CD4-positive, CD25-positive, alpha-beta regulatory T cell (primary cell): ENCODE measurements at places on chromosomes 5 and 9.
A peak's percentile ranks its signal among the peaks of the same experiment; 100 is the strongest.

DNA sequence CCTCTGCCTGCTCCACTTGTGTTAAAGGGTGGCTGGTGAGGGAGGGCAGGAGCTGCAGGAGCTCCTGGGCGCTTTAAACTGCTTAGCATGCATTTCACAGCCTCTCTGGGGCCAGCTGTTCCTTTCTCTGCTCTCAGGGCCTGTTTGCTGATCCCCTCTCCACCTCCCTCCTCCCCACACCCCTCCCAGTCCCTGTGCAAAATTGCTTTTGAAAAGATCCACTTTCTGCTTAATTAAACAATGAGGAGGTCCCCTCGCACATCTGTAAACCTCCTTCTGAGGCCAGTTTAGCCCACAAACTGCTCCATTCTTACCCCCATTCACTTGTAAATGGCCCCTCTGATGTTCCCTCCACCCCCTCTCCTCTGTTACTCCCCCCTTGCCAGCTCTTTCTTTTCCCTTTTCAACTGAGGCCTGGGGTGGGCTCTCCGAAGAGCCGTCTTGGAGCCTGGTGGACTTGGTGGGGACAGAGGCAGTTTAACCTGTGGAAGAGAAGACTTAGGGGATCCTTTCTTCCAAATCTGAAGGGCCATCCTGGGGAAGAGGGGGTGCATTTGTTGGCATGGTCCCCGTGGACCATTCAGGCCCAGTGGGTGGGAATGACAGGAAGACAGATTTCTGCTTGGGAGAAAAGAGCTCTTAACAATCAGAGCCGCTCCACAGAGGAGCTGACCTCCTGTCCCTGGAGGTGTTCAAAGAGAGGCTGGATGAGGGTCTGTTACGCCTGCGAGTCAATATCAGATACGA, 12.0 kb downstream of the URM1 start:
- no peak for DNase-seq

DNA sequence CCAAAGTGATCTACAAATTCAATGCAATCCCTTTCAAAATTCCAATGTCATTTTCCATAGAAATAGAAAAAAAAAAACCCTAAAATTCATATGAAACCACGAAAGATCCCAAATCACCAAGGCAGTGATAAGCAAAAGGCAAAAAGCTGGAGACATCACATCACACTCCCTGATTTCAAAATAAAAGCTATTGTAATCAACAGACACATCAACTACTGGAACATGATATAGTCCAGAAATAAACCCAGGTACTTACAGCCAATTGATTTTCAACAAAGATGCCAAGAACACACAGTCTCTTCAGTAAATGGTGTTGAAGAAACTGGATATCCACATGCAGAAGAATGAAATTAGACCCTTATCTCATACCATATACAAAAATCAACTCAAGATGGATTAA, 224.0 kb downstream of the WDR70 start:
- no peak for DNase-seq

- no peak for DNase-seq
Observed at GRCh38 chr9:36818965-36819870, 214.8 kb downstream of the PAX5 start.

- no peak for DNase-seq
Observed at GRCh38 chr5:153784277-153784676, 254.4 kb downstream of the FAM114A2 start.

- no peak for DNase-seq
Observed at GRCh38 chr5:150111122-150111521, 24.8 kb upstream of the CSF1R start.

DNA sequence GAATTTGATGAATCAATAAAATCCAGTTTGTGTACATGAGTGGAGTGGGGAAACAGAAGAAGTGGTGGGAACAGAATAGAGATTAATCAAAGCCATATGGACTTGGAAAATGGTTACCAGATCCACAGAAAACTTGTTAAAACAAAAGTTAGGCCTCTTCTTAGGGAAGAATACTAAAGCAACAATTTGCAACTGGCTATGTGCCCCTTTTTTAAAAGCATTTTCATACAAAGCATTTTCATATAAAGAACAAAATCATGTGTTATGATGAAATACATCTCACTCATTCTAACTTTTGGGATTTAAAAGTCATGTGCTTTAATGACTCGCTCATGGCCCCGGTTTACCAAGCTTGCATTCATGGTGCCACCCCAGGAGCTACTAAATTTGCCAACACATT, 276.9 kb downstream of the EFNA5 start:
- no peak for DNase-seq

- no peak for DNase-seq
Observed at GRCh38 chr9:20601292-20601691, 21.0 kb downstream of the MLLT3 start.

DNA sequence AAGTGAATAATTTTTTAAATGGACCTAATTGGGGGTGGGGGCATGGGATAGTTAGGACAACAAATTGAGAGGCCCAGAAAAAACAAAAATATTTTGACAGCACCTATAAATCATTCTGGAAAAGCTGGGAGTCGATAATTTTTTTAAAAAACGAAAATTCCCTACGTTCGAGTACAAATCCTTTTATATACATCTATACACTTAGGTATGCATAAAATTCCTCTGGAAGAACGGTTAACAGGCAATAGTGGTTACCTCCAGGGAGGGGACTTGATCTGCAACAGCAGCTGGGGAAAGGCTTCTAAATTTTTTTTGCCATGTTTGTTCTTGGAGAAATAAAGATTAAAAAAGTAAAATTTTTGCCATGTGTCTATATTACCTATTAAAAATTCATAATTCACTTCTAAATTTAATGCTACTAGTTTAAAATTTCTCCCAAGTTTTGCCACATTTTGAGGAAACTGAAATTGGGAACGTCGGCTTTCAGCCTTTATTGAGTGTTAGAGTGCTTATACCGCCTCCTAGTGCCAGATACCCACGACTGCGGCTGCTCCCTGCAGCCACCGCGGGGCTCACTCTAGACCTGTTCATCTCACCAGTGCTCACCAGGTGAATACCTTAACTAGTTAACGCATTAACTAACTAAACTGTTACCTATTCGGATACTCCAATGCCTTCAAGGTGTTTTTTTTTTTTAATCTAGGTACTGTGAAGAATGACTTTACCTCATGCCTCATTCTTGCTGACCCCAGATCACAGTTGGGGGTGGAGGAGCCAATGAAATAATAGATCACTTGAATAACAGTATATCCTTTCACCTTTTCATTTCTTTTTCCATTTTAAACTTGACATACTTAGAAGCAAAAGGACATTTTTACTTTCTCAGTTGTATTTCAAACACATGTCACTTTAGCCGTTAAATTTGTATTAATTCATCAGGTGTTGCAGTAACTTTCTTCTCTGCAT, 1.8 kb upstream of the BHMT start:
- no peak for DNase-seq

- no peak for DNase-seq
Observed at GRCh38 chr5:78639791-78640190, 8.8 kb downstream of the LHFPL2 start.

DNA sequence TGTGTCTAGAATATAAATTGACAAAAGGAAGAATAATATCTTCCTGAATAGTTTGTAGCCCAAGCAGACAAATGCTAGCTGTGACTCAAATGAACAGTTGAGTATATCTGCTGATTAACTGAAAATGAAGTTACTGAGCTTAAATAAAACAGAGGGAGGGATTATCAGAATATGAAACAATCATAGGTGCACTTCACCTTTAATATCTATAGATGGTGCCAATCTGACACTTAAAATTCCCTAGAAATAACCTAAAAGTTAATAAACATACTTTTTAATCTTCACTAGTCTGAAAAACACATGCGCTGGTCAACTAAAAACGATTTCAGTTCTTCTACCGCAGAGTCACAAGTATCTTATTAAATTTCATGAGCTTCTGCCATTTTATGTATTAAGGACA, 280.8 kb upstream of the RASA1 start:
- no peak for DNase-seq

GRCh38 chr9:121305269-121305994, 37.5 kb downstream of the GSN start:
- no peak for DNase-seq

DNA sequence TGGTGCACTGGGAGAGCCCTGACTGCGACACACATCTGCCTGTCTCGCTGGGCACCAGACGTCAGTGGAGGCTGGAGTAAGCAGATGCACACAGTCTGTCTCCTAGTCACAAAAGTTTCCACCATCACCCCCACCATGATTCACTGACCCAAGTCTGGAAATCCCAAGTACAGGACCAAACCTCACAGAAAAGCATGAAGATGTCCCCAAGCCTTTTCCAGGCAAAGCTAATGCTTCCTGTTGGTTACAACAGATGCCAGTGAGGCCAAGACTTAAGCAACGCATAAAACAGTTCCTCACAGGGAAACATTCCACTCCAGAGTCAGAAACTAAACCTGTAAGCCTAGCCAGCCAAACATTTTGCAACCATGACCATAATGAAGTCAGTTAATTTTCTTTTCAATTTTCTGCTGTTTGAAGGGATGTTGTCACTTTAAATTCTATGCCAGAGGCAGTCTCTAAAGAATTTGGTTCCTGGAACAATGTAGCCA, 259.3 kb upstream of the SLC30A5 start:
- no peak for DNase-seq

- peak; percentile 38 for DNase-seq
Observed at GRCh38 chr9:70924895-70925547, 196.4 kb downstream of the TRPM3 start.

DNA sequence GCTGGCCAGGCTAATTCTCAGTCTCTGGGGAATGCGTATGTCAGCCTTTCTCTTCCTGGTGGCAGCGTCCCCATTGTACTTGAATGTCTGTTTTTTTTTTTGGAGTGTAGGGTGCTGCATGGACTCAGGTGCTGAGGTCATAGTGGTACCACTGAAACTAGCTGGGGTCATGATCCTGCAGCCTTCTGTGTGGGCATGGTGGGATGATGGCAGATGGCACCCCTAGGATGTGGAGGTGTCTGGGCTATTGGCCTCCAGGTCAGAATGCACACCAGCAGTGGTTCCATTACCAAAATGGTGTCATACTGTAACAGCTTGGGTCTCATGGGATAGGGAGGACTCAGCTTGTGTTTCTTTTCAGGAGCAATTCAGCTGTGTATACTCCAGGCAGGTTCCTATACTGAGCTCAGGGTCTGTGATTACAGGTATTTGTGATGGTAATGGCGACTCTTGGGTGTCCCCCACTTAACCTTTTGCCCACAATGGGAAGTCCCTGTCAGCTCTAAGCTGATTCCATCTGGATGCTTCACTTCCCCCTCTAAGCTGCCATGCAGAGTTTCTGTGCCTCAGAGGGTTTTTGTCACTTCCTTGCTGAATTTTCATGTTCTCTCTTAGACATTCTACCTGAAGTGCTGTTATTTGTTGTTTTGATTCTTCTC, 17.9 kb downstream of the HSD17B4 start:
- DNase-seq, result no peak

- no peak for DNase-seq
Observed at GRCh38 chr5:143063175-143063970, 293.2 kb downstream of the ARHGAP26 start.

DNA sequence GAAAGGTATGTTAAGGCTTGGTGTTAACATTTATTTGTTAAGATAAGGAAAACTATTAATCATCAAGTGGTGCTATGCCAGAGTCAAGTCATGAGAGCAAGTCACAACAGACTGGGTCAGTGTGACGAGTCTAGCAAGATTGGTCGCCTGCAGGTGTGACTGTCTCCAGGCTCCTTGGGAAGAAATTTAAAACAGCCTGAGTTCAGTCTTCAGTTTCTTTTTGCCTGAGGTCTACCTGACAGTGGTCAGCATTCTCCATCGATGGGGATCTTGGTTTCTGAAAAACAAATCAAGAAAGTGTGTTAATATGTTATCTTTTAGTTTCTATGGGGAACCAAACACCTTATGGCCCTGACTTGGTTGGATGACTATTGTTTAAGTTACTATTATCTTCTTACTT, 56.3 kb downstream of the CETN3 start:
- DNase-seq, result no peak

- DNase-seq, result no peak
Observed at GRCh38 chr5:68680366-68680765, 413.4 kb upstream of the SLC30A5 start.

- no peak for DNase-seq
Observed at GRCh38 chr5:96651948-96652753, 10.0 kb upstream of the CAST start.

GRCh38 chr5:178667688-178668087, 40.8 kb upstream of the CLK4 start:
- DNase-seq, result no peak

DNA sequence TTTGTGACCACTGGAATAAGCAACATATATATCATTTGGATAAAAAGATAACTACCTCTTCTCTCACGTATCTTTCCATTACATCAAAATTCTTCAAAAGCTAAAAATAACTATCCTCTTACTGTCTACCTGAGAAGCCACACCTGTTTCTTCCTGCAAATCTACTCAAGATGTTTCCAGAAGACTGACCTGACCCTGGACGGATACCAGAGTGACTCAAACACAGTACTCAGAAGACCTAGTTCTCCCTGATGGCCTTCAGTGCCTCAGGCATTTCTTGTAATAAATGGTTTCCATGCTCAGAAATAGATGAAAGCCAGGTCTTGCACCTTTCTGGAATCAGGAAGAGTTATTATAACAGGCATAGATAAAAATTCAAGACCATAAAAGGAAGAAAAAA, 245.9 kb upstream of the PIK3R1 start:
- no peak for DNase-seq
